Stimulated activated naive CD4-positive, alpha-beta T cell (primary cell): ENCODE measurements at places on chromosomes 13 and 19.

DNA sequence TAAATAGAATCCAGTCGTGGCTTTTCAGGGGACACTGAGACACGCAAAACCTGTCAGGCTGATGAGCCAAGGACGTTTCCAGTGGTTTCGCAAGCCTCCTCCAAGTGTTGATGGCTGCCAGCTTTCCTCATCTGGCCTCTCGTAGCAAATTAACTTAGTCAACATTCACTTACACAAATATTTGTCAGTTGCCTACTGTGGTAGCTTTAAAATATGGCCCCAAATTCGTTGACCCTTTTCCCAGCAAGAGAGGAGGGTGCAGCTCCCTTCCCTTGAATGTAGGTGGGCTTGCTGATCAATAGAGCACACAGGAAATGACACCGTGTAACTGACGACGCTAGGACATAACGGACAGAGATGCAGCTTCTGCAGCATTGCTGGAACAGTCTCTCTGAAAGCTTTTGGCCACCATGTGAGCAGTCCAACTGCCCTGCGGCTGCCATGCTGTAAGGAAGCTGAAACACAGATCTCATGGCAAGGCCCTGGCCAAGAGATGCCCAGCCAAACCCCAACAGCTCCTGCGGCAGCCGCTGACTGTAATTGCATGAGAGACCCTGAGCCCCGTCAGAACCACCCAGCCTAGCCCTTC is 5.5 kb upstream of the RANBP3 start:
- DNase-seq = no peak

GRCh38 chr13:21152251-21152899 is 24.0 kb downstream of the SKA3 start:
- DNase-seq = no peak

GRCh38 chr13:40270726-40271125 is 395.7 kb downstream of the FOXO1 start:
- no peak for DNase-seq

- DNase-seq = no peak
Observed at GRCh38 chr19:13670846-13671245, 93.5 kb upstream of the MRI1 start.

GRCh38 chr13:39945226-39945625 is 289.8 kb downstream of the COG6 start:
- no peak for DNase-seq

DNA sequence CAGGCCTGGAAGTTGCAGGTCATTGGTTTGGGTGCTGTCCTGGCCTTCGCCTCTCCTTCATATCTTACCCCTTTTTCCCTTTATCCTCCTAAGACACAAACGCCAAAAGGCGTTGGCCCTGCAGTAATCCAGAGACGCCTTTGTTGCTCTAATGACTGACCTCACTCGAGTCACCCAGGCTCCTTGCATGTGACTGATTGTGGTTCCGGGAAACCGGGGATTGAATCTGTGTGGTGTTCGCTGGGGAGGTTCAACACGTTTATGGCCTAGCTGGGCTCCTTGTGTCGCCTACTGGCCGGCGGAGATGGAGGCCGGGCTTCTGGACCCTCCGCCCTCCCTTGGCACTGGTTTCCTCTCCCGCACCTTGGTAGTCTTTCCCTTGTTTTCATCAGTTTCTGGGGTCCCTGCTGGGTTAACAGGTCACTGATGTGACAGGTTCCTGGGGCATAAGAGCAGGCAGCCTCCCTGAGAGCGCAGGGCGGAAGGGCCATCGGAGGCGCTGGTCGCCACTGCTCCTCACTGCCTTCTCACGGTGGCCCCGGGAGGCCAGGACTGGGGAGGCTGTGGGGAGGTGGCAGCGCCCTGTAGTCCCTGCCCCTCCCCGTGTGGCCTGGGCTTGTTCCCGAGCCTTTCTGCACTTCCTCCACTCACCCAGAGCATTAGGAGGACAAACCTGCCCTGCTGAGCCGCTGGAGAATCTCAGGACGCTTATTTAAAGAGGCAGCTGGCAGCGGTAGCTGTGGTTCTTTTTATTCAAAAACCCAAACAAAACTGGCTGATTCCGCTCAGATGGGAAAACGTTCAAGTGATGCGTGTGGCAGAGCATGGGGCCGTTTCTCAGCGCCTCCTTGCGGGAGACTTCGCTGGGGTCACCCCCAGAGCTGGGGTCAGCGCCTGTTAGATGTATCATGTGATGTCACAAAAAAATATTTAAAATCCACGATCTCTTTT is 18.1 kb upstream of the NDUFS7 start:
- no peak for DNase-seq

- no peak for DNase-seq
Observed at GRCh38 chr13:58630794-58631193, 999.2 kb downstream of the PCDH17 start.

- no peak for DNase-seq
Observed at GRCh38 chr19:48487544-48487943, 18.4 kb downstream of the CYTH2 start.

DNA sequence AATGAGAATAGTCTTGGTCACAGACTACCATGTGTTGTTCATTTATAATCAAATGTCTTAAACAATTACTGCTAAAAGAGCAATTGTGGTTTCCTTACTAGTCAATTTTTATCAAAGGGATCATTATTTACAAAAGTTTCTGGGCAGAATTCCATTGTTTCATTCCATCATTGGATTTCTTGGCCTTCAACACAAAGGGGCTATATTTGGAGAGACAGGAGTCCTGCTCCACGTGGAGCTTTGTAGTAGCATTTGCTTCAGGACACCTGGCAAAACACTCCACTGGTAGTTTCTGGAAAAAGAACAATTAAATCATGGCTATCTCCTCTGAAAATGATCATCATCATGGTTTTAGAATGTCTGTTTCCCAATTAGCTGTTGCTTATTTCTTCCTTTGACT is 22.3 kb upstream of the STARD13 start:
- DNase-seq = no peak

DNA sequence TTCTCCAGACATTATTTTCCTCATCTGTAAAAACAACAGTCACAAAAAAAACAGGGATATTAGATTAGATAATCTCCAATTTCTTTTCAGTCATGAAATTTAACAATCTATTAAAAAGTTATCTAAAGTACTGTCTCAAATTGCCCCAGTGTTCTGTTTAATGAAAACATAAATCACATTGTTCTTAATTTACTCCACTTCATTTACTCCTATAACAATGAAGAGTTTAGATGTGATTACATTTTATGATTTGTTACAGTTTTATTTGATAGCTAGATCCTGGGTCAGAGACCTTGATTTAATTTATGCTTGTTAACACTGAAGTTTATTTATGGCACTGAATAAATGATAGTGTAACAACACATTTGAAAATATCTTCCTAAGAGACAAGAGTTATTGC is 230.2 kb upstream of the TRPC4 start:
- no peak for DNase-seq

DNA sequence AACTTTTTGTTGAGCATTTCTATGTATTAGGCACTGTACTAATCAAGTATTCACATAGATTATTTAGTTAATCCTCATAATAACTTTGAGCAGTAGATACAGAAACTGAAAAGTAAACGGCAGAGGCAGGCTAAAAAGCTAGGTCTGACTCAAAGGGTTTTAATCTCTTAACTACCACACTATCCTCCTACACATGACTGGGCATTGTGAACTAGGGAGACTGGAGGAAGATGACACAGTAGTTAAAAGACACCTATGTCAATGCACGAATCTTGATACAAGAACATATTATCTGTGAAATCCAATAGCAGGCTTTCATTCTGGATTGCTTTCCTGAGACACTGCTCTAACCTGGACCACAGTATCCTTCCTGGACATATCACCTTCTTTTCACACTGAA is 36.3 kb downstream of the MICU2 start:
- no peak for DNase-seq

DNA sequence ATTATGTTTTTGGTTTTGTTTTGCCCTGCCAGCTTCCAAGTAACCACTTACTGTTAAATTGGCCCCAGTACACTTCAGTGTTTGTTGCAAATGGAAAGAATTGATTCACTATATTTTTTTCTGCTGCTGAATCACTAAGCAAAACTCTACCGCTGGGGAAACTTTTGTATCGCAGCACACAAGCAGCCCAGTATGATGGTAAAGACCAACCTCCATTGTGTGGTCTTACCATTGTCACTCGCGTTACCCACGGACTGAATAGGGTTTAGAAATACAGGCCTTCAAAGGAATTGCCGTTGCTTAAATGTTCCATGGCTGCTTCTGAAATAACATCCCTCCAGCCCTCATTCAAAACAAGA is 7.9 kb downstream of the SPATA13 start:
- no peak for DNase-seq

DNA sequence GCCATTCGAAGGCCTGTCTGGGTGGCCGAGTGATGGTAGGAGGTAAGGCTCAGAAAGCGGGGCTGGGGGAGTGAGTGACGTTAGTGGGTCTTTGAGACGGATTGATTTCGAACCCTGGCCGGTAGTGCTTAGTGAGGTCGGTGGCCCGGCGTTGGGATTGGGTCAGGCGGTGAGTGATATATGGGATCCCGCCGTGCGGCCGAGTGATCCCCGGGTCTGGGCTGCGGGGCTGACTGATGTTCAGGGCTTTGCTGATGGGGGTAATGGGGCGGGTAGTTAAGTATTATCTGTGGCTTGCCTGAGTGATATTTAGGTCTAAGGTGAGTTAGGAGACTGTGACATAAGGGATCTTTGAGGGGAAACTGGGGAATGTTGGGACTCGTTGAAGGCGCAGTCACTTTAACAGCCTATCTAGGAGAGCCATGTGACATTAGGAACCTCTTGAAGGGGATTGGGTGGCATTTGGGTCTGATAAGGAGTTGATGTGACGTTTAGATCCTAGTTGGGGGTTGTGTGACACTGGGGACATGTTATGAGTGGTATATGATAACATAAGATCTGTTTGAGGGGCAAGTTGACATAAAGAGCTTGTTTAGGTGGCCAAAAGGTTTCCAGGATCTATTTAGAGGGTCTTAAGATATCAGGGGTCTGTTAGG is 543 bp downstream of the PSMC4 start:
- DNase-seq = no peak

DNA sequence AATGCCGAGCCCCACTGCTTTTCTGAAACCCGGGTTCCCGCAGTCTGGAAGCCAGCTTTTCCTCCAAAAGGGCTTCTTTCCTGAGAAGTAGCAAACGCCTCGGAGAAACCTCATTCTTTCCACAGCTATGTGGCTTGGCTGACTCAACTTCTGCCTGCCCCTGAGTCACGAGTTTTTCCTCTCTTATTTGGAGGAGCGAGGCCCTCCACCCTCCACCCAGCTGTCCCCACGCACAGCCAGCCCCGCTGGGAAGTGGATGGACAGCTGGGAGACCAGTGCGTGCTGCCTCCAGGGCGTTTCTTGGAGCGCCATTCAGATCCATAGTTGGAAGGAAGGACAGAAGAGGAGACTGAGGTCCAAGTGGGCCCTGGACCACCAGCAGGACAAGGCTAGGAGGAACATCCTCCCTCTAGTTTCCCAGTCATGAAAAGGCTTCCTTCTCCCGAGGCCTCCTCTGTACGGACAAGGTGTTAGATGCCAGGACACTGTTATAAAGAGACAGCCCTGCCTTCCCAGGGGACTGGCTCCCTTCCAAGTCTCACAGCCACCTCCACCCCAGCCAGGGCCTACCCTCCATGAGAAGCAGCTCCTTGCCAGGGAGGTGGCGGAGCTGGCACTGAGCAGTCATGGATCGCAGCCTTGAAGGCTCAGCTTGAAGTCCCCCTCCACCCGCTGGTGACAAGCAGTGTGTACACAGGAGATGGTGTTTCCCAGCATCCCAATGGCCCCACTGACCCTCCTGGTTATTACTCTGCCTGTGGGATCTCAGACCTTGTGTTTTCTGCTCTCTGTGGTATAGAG is 2.5 kb upstream of the PLEKHF1 start:
- DNase-seq = no peak

- no peak for DNase-seq
Observed at GRCh38 chr13:99316224-99316623, 9.0 kb upstream of the GPR183 start.

- DNase-seq = no peak
Observed at GRCh38 chr13:39692660-39693438, 37.4 kb downstream of the COG6 start.

- DNase-seq = no peak
Observed at GRCh38 chr13:48158290-48158689, 63.4 kb upstream of the MED4 start.
